ENCODE measurements at places on chromosomes 1 and 21.

- DNase-seq = no peak
These were observed 364.5 kb downstream of the KCNH1 start for GRCh38 chr1:210769473-210769872.

DNA sequence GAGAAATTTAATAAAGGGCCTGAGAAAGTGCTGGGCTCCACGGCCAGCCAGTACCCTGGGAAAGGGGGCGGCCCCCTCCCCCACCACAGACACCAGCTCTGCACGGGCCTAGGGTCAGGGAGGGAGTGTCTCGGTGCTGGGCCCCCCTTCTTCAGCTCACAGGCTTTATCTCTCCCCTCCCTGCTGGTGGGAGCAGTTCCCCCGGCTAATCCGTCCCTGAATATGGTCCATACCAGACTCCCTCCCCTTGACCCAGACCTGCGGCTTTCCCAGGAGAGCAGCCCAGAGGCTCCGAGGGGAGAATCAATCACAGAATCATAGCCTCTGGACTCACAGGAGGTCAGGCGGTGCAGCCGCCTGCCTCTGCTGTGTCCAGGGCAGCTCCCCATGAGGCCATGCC lies 26.0 kb upstream of the RSPO1 start:
- DNase-seq = no peak

- no peak for DNase-seq
These were observed 15.8 kb upstream of the SPAG17 start for GRCh38 chr1:118200836-118201235.

- DNase-seq = no peak
These were observed 65.9 kb upstream of the TIAM1 start for GRCh38 chr21:31409831-31410487.

- no peak for DNase-seq
These were observed 11.0 kb downstream of the ZNF687 start for GRCh38 chr1:151293093-151293492.

- no peak for DNase-seq
These were observed 3.1 kb upstream of the GJC2 start for GRCh38 chr1:228146417-228147150.

DNA sequence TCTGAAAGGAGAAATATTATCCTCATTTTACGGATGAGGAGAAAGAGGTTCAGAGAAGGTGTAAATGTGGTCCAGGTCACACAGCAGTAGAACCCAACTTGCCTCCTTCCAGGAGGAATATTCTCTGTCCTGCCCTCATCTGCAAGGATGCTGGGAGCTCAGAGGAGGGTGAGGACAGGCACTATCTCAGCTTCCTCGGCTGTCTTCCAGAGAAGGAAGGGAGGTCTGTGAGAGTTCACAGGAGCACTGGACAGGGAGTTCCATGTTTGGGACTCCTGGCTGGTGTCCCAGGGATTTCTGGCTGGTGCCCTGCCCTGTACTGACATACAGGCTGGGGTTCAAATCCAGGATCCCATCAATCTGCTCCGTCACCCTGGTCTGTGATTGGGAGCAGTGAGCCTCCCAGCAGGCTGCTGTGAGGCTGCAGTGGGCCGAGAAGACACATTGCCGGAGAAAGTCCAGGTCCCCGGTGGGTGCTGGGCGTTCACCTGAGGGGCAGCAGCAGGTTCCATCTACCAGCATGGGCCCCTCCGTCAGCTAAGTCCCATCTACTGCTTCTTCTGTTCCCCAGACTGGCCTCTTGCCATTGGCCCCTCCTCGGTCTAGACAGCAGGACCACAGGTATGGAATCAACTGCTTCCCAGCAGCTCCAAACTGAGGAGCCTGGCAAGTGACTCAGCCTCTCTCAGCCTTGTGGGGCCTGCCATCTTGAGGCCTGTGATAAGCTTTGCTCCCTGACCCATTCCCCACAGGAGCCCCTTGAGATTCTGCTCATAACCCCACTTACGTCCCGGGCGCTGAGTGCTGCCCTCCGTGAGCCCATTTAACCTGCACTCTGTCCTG lies 8.5 kb upstream of the BSND start:
- DNase-seq = peak; percentile 21

GRCh38 chr1:50462964-50463363 lies 39.7 kb upstream of the DMRTA2 start:
- no peak for DNase-seq

GRCh38 chr1:96445302-96445701 lies 276.3 kb upstream of the PTBP2 start:
- no peak for DNase-seq

DNA sequence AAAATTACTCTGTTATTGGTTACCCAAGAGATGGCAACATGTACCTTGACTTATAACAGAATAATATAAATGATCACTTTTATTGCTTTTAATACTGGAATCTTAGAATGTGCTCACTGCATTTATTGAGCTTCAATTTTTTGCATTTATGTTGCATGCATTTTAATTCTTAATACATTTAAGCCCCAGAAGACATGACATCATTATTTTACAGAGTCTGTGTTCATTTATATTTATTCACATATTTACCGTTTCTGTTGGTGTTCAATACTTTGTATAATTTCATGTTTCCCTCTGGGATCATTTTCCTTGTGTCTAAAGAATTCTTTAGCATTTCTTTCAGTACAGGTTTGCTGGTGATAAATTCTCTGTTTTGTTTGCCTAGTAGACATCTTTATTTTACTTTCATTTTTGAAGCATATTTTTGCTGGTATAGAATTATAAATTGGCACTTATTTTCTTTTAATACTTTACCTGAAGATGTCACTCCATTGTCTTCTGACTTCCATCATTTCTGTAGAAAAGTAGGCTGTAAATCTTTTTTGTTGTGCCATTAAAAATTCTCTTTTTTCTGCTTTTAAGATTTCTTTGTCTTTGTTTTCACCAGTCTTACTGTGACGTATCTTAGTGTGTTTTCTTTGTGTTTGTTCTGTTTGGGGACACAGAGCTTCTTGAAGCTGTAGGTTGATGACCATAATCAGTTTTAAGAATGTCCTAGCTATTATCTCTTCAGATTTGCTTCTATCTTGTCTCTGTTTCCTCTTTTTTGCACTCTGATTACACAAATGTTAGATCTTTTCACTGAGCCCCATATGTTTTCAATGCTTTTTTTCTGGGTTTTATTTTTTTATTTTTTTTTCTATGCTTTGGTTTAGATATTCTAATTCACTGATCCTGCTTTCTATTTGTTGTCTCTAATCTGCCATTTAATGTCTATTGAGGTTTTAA lies 26.9 kb downstream of the DISP3 start:
- DNase-seq = no peak

DNA sequence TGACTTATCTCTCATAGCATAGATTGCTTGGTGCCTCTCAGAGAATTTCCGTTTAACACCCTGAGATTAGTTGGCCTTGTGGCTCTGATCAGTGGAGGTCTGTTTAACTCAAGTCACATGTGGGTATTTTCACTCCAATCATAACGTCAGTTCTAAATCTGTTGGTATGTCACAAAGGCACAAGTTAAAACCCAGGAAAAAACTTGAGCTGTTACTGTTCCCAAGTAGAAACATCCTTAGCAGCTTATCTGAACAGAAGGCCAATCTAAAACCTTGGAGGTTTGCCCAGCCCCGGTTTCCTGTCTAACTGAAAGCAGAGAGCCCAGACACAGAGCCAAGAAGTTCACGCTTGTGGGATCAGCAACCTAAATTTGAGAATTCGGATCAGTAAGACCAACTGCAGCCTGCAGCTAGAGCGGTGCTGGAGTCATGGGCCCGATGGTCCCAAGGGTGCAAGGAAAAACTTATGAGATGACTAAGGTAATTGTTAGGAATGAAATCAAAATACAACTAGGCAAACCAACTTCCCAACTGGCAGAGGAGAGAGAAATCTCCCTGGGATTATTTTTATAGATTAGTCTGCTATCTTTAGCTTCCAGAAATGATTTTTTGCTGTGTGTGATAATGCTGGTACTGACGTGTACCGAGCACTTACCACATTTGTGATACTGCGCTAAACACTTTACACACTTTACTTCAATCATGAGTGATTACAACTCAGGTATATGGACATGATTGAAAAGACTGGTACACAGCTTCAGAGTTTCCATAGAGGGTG lies 90.2 kb upstream of the C1orf21 start:
- DNase-seq = no peak

- peak; percentile 45 for DNase-seq
These were observed 46.9 kb downstream of the L1TD1 start for GRCh38 chr1:62241371-62242131.

All from urothelium cell line (cell line).